ENCODE measurements at places on chromosomes 11 and 22. TPM values are rescaled to one million over a fixed set of nuclear protein-coding genes. Genes with fewer than 3 reads are reported as not detected.

- no peak overlapping the region for H3K27ac ChIP-seq
- H3K4me3 ChIP-seq: no peak overlapping the region
- no peaks in the 10 kb centered on the region for H3K36me3 ChIP-seq
- DNase-seq: no peak
- no peaks in the 10 kb centered on the region for H3K27me3 ChIP-seq
- H3K4me1 ChIP-seq: no peaks in the 10 kb centered on the region
These were observed 475.4 kb upstream of the CHORDC1 start for GRCh38 chr11:90698238-90698637.

GRCh38 chr11:30279796-30280195 is 43.1 kb upstream of the ARL14EP start:
- H3K36me3 ChIP-seq: no peaks in the 10 kb centered on the region
- no peak overlapping the region for H3K27ac ChIP-seq
- H3K4me3 ChIP-seq: no peak overlapping the region
- no peaks in the 10 kb centered on the region for H3K4me1 ChIP-seq
- H3K27me3 ChIP-seq: no peaks in the 10 kb centered on the region

DNA sequence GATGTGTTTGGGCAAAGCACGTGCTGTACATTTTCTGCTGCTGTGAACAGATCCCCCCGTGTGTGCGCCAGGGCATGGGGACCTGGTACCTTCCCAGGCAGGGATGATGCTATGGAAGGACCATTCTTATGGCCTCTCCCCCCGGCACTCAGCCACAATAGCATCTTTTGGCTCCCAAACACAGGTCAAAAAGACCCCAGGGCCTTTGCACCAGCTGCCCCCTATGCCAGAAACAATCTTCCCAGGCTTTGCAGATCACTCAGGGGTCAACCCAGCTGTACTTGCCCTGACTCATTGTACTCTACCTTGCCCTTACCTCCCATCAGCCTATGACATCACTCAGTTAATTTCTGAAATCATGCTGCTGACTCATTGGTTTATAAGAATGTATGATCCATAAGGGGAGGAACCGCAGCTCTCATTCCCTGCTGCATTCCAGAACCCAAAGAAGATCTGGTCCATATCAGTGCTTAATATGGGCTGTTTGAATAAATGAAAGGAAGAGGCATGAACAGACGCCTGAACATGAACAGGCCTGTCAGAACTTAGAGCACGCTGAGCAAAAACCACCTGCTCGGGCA is 100.7 kb downstream of the CELSR1 start:
- H3K27me3 ChIP-seq: no peaks in the 10 kb centered on the region
- no peaks in the 10 kb centered on the region for H3K36me3 ChIP-seq
- no peak for DNase-seq
- no peaks in the 10 kb centered on the region for H3K4me1 ChIP-seq
- no peak overlapping the region for H3K4me3 ChIP-seq

DNA sequence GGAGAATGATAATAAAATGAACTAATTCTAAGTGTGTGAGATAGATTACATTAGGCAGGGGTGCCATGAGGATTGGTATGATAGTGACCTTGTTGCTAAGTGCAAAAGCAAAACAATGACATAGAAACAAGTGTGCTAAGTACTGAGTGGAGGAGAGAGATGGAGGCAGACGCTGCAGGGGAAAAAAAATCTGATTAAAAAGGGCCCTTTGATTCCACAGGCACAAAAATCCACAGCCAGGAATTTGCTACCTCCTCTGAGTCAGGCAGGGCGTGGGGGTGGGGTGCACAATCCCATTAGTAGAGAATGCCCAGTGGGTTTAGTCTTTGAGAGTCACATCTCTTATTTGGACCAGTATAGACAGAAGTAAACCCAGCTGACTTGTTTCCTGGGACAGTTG is at the start of gene CNTF:
Gene CNTF, plus strand, starts transcription at position 322 of the 400 bp plus-strand sequence. CDS start 88 bp downstream, outside the sequence.
- no peaks in the 10 kb centered on the region for H3K27me3 ChIP-seq
- H3K4me1 ChIP-seq: peaks cover 39% of the 10 kb centered on the region
- no peak for DNase-seq
- H3K27ac ChIP-seq: no peak within 1 kb of the TSS
- H3K4me3 ChIP-seq: no peak within 1 kb of the TSS
- peaks cover 3% of the 10 kb centered on the region for H3K36me3 ChIP-seq

DNA sequence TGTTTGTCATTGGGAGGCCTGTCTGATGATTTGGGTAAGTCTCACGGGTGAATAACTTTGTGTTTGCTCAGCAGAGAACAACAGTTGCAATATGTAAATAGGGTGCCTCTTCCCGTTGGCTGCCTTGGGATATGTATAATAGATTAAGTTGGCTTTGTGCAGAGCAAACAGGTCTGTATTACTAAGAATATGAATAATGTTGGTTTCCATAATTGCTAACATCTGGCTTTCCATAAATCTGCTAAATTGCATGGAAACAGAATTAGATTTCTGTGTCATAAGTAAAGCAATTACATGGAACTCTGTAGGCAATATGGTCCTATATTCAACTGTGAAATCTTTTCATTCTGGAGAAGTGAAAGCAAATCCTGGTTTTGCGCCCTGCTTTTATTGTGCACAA is 636.0 kb upstream of the ANO5 start:
- no peak overlapping the region for H3K4me3 ChIP-seq
- no peaks in the 10 kb centered on the region for H3K27me3 ChIP-seq
- no peak for DNase-seq
- no peak overlapping the region for H3K27ac ChIP-seq
- no peaks in the 10 kb centered on the region for H3K36me3 ChIP-seq
- H3K4me1 ChIP-seq: peaks cover 5% of the 10 kb centered on the region

- H3K4me3 ChIP-seq: no peak overlapping the region
- peak overlapping the region; percentile 13 for H3K27ac ChIP-seq
- H3K27me3 ChIP-seq: no peaks in the 10 kb centered on the region
- no peaks in the 10 kb centered on the region for H3K36me3 ChIP-seq
- no peak for DNase-seq
These were observed 16.4 kb upstream of the MFNG start for GRCh38 chr22:37502342-37503182.

DNA sequence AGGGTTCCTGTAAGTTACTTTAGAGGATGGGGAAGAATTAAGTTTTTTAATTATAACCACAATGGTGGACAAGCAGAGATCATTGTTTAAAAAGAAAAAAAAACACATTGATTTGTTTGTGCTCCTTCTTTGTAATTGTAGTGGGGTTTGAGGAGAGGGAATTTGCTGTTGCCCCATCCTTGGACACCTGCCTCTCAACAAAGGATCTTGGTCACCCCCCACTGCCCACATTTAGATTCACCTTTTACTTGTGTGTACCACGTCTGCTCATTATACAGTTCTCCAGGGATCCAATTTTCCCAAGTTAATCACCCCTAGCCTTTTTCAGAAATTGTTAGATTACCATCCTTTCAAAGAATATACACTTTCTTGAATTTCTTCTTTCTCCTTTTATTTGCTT is 53.0 kb downstream of the DNAJC24 start:
- no peaks in the 10 kb centered on the region for H3K36me3 ChIP-seq
- no peak for DNase-seq
- H3K4me1 ChIP-seq: no peaks in the 10 kb centered on the region
- H3K27ac ChIP-seq: no peak overlapping the region
- H3K27me3 ChIP-seq: no peaks in the 10 kb centered on the region

DNA sequence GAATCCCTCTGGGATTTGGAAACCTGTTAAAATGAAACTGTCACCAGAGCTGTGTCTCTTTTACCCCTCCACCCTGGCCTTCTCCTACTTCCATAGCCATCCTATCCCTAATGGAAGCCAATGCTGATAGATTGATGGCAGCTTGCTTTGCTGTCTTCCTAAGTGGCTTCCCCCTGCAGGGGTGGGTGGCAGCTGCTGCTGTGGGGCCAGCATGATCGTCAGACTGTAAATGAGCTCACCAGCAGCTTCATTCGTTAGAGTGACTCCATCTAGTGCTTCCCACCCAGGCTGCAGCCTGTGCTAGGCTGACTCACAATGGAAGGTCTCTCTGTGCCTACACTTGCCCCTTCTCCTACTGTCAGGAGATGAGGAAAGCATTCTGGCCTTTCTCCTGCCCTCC is 311.0 kb downstream of the BUD13 start:
- DNase-seq: no peak
- H3K4me3 ChIP-seq: no peak overlapping the region
- no peaks in the 10 kb centered on the region for H3K4me1 ChIP-seq
- no peaks in the 10 kb centered on the region for H3K36me3 ChIP-seq
- no peak overlapping the region for H3K27ac ChIP-seq

GRCh38 chr11:19060629-19061028 is at the start of gene MRGPRX2:
TSS of gene MRGPRX2 (minus strand) at chr11:19060717. CDS start at chr11:19056402, 4,315 bp downstream.
- no peaks in the 10 kb centered on the region for H3K4me1 ChIP-seq
- no peak within 1 kb of the TSS for H3K27ac ChIP-seq
- H3K36me3 ChIP-seq: no peaks in the 10 kb centered on the region
- no peaks in the 10 kb centered on the region for H3K27me3 ChIP-seq

DNA sequence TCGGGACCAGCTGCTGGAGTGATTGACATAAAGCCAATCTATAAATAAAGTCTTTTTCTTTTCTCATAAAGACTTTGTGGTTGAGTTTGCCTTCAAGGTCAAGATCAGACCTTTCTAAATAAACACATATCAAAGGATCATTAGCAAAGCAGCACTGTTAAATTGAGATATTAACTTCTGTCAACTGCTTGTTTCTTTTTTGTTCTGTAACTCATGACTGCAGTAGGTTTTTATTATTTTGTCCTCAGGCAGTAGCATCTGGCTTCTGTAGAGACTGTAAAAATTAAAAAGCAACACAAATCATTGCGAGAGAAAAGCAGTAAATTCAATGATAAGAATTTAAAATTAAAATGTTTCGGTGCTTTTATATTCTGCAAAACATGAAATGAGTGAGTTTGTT is 77.7 kb upstream of the NNMT start:
- no peaks in the 10 kb centered on the region for H3K27me3 ChIP-seq
- peak overlapping the region; percentile 97 for H3K27ac ChIP-seq
- H3K4me1 ChIP-seq: peaks cover 97% of the 10 kb centered on the region

DNA sequence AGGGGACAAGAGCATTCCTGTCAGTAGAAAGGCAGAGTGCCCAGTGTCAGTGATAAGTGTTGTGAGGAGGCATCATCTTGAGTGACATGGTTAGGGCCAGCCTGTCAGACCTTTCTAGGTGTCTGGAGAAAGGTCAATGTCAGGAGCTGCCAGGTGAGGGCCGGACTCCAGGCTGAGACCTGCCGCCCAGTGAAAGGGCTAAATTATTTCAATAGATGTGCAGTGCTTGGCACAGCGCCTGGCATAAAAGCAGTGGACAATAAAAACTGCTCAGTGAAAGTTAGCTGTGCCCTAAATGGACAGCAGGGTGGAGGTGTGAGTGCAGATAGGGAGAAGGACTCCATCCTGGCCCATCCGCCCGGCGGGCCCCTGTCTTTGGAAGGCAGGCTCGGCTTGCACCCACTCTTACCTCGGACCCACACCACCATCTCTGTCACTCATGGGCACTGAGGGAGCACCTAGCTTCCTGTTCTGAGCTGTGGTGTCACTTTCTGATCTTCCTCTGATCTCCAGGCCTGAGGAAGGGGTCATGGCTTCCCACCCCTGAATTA is 23.5 kb upstream of the WNT11 start:
- H3K4me1 ChIP-seq: peaks cover 18% of the 10 kb centered on the region
- no peaks in the 10 kb centered on the region for H3K27me3 ChIP-seq
- no peaks in the 10 kb centered on the region for H3K36me3 ChIP-seq
- DNase-seq: no peak
- no peak overlapping the region for H3K4me3 ChIP-seq
- H3K27ac ChIP-seq: no peak overlapping the region

ELMOD1 gene
- 1.8 TPM for total RNA-seq

All from gastrocnemius medialis (tissue), 4 donors.